Glomerular endothelial cell (primary cell): ENCODE measurements at places on chromosomes 11 and 22.

DNA sequence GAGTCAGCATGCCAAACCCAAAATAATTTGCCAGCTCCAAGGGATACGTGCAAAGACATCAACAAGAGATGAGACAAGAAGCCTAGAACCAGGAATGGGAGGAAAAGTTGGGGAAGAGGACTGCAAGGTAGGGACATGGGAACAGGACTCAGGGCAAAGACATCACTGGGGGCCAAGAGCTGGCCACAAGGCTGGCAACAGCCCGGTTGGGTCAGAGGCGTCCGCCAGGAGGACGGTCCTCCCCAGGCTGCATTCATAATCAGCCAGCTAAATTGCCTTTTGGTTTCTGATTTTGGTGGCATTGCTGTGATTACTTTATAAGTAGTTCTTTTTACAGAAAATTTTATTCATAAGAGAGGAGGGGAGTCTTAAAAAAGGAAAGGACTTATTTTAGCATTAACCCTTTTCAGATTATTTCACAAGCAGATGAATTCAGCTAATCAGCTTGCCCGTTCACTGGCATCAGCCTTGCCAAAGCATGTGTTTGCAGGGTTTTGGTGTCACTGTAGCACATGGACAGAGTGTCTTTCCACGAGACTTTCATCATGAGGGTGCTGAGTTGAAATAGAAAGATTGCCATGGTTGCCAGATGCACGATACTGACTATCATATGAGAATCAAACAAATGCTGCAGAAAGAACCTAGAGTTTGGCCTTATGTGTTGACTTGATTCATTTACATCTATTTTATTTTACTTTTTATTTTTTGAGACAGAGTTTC lies 23.2 kb upstream of the NAV2 start:
- no peak for DNase-seq

GRCh38 chr11:29306527-29306926 lies 710.3 kb downstream of the KCNA4 start:
- no peak for DNase-seq

- DNase-seq, result no peak
These were observed 82.9 kb upstream of the PPARA start for GRCh38 chr22:46067159-46068111.

DNA sequence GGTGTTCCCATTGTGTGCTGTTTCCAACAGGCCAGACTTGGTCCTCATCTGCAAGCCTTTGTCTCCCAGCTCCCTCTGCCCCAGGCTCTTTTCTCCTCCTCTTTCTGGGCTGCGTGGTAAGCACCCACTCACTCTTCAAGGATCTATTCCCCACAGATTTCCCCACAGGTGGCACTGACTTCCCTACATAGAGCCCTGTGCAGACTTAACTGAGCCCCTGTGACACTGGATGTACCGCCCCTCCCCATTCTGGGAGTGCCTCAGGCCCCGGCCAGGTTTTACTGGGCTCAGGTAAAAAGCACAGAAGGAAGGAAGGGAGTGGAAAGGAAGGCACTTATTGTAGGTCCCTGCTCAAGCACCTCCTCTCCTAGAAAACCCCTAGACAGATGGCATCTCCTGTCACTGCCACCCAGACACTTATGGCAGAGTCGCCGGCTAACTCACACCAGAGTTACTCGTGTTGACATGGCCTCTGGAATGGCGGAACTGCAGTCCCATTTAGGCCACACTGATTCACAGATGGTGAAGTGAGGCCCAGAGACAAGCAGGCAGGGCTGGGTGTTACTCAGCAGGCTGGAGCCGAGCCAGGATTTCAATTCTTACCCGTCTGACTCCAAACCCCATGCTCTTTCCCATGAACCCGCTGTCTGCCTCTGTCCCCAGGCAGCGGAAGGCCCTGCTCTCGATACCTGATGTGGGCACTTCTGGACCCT lies 47.2 kb downstream of the LRRC32 start:
- DNase-seq, result no peak

DNA sequence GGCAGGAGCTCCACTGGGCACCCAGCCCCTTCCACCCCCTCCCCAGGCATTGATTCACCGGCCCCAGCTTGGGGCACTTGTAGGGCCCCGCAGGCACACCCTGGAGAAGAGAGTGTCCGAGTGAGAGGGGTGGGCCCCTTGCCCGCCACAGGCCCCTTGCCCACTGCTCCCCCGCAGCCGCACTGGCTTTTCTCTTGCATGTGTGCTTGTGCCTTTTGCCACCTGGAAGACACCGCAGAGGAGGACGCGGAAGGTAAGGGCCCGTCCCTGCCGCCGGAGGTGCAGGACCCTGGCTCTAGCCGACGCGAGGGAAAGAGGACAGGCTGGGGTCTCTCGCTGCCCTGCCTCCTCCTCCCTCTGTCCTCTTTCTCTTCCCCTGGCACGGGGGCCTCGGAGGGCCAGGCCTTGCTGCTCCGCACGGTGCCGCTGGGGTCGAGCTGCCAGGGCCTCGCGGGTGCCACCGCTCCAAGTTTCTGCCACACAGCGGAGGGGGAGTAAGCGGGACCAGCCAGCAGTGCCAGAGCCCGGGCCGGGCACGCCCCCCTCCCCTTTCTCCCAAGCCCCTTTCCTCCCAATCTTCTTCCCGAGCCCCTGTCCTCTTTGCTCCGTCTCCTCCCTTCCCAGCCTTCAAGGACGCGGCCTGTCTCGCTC lies 9.5 kb downstream of the TNNT3 start:
- DNase-seq, result no peak

DNA sequence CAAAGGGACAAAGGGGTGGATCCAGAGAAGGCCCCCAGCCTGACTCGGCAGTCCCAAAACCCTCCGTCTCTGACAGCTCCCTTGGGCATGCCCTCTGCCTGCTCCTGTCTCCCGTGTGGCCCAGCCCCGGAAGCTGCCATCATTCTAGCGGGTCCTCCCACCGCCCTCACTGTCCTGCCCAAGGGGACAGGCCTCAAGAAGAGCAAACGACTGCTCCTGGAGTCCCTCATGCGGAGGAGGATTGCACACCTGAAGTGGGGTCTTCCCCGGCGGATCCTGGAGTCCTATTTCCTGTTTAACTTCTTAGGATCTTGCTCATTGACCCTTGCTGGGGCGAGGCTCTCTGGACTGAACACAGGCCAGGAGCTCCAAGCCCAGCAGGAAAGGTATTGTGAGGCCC lies 2.6 kb upstream of the MEI1 start:
- DNase-seq, result no peak

DNA sequence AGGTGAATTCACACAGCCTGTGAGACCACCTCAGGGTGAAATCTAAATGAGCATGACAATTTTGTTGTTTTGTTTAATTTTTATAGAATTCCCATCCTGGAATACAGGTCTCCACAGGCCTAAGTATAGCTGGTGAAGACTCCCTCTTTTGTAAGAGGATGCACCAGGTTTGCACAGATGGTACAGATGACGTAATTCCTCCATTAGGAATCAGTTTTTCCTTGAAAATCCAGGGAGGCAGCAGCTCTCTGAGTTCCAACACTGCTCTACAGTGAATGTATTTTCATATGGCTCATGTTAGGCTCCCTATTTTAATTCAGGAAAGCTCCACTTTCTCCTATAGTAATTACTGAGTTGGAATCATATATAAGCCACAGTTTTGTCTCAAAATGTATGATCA lies 47.2 kb downstream of the USP28 start:
- DNase-seq, result no peak

DNA sequence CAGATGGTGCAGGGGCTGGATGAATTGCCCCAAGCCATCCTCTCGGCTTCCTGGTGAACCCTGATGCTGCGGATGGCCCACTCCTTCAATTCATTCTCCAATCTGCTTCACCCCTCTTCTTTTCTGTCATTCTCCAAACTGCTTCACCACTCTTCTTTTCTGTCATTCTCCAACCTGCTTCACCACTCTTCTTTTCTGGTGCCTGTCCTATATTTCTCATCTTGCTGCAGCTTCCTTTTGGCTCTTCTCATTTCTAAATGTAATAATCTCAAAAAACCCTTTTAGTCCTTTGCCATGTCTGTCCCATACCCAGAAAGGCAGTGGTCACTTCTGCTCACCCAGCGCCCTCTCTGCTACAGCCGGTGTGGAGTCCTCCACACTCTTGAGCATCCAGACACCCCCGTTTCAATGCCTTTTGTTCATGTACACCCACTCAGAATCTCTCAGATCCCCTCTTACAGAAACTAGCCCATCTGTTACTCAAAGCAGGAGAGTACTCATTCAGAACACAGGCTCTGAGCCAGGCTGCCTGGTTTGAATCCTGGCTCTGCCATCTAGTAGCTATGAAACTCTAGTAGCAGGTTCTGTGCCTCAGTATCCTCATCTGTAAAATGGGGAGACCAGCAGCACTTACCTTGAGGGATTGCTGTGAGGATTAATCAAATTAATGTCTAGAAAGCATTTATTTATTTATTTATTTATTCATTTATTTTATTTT lies 14.9 kb downstream of the SERPIND1 start:
- no peak for DNase-seq

GRCh38 chr11:72218251-72218745 lies 1.7 kb downstream of the FOLR2 start:
- DNase-seq, result no peak

DNA sequence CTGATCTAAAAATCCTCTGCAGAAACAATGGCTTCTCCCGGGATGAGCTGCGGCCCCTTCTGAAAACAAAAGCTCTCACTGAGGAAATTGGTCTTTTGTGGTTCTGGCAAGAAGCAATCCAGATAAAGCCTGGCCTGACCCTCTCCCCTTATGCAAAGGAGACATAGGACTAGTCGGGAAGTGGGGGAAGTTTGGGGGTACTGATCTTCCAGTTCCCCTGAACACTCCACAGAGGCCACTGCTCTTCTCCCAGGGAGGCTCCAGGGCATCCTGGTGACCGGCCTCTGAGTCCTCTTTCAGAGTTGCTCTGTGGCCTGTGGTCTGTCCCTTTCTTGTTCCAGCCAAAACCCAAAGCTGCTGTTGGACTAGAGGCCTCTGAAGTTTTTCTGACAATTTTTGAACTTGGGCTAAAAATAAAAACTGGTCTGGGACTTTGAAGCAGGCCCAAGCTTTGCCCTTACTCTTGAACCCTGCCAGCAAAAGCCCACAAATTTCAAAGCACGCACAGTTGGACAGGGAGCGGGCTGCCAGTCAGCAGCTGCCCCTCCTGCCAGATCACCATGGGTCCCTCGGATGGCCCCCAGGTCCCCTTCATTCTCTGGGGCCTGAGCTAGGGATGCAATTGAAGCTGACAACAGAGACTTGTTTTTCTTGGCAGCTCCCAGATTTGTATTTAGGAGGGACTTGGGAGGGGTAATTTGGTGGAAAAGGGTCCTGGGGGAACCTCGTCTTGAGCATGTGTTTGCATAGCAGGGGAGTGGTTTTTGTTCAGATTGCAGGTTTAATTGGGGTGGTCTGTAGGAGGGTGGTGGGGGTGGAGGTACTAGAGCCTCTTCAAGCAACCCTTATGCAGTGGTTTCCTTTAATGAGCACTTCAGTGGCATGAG lies 381.6 kb upstream of the CADM1 start:
- no peak for DNase-seq

DNA sequence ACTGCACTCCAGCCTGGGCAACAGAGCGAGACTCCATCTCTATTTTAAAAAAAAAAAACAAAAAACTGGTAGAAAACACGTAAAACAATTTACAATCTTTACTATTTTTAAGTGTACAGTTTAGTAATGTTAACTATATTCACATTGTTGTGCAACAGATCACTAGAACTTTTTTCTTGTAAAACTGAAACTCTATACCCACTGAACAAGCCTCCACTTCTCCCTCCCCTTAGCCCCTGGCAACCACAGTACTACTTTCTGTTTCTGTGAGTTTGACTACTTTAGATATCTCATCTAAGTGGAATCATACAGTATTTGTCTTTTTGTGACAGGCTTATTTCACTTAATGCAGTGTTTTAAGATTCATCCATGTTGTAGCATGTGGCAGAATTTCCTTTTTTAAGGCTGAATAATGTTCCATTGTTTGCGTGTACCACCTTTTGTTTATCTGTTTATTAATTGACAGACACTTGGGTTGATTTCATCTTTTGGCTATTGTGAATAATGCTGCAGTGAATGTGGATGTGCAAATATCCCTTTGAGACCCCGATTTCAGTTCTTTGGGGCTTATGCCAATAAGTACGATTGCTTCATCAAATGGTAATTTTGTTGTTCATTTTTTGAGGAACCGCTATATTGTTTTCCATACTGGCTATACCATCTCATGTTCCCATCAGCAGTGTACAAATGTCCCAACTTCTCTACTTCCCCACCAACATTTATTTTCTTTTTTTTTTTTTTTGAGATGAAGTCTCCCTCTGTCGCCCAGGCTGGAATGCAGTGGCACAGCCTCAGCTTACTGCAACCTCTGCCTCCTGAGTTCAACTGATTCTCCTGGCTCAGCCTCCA lies 11.0 kb downstream of the DDB2 start:
- no peak for DNase-seq

GRCh38 chr22:29348956-29349355 lies 33.5 kb upstream of the RASL10A start:
- DNase-seq, result no peak

- DNase-seq, result no peak
These were observed 80.3 kb upstream of the IZUMO1R start for GRCh38 chr11:94224078-94224477.

DNA sequence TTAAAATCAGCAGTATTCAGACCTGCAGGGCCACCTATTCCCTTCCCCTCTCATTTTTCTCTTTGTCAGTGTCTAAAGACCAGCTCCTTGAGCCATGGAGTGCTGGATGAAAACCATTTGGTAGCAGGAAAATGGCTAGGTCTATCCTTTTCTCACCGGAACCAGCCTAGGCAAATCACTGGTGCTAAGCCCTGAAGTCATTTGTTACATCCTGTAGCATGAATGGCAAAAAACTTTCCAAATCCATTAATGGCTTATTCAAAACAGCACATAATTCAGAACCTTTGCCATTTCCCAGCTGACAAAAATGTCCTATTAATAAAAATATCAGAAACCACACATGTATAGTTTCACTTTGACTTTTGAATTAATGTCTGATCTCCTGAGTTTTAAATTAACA lies 209.5 kb upstream of the E2F8 start:
- DNase-seq, result no peak

DNA sequence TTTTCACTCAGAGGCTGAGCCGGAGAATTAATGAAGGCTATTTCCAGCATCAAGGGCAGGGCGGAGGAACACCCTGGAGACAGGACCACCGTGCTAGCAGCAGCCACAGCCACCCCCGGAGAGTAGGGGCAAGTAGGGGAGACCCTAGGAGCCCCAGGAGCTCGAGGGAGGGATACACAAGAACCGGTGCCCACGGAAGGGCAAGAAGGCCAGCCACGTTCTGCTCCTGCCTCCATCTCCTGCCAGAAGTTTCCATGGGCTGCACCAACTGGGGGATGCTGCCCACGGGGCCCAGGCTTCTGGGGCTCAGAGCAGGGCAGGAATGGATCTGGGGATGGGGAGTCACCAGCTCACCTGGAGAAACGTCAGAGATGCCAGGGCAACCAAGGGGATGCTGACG lies 626.8 kb downstream of the TBC1D22A start:
- no peak for DNase-seq

DNA sequence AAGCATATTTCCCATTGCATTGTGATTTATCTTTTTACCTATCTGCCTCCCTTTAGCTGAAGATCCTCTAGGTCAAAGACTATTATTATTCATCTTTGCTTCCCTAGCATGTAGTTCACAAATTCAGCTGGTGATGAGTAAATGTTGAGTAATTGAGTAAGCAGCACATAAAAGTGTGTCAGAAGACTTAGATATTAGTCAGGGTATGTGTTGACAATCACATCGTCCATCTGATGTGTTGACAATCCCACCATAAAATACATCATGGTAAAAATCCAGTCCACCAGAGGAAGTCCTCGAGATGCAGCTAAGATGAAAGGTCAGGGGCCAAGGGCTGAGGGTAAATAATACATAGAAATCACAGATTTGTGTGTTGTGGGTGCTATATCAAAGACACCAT lies 22.9 kb upstream of the ABTB2 start:
- DNase-seq, result no peak
